ENCODE measurements at places on chromosomes 5 and 9.

DNA sequence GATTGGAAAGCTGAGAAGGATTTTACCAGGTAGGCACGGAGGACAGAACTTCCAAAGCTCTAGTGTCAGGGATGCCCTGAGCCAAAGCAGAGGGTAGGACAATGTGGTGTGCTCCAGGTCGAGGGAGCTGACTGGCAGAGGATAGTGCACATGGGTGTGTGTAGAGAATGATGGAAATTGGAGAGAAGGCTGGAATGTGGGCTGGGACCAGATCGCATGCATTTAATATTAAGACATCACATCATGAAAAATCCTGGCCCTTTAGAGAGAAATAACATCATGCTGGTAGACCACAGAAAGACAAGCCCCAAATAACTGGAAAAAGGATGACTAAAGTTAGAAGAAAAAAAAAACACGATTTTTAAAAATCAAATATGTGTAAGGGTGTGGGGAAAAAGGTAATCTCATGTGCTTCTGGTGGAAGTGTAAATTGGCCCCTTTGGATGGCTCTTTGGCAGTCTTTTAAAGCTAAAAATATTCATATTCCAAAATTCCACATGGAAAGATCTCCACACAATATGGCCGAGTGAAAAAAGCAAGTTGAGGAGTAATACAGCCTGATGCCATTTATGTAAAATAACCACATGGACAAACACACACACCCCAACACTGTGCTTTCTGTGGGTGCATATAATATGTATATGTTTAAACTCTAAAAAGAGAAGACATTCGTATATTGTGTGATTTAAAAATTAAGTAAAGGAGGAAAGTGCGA, 67.0 kb upstream of the TGFBR1 start:
- no peak for DNase-seq

- no peak for DNase-seq
Measured at GRCh38 chr5:123545506-123545905, 33.5 kb downstream of the CSNK1G3 start.

DNA sequence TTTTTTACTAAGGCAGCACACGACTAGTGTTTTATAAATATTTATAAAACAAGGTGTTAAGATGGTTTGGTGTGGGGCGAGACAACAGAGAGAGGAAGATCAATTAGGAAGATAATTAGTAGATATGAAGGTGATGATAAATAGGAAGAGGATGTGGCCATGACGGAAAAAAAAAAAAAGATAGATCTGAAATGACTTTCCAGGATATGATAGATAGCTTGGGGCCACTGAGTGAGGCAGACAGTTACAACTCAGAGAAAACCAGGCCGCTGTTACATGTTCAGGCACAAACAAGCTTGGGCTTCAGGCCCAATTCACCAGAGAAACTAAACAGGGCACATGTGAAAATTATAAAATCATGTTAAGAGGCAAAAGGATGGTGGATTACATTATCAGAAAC, 43.2 kb downstream of the KIAA0825 start:
- no peak for DNase-seq

- DNase-seq: no peak
Measured at GRCh38 chr9:96163712-96164111, 138.3 kb downstream of the HSD17B3 start.

DNA sequence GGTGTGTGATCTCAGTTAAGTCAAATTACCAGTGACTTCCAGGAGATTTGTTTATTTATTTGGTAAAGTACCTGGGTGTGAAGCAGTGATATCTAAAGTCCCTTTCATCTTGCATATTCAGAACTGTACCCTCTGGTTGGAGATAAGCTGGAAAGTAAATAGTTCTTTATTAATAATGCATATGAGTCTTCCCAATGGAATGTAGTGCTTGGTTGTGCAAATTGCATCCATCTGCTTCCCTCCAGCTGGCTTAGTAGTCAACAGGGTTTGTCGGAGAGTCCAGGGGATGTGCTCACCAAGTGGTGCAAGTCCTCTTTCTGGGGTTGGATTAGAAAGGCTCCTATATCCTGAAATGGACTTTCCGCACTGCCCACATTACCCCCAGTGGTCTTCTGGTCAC, 42.0 kb downstream of the TRPM3 start:
- no peak for DNase-seq

DNA sequence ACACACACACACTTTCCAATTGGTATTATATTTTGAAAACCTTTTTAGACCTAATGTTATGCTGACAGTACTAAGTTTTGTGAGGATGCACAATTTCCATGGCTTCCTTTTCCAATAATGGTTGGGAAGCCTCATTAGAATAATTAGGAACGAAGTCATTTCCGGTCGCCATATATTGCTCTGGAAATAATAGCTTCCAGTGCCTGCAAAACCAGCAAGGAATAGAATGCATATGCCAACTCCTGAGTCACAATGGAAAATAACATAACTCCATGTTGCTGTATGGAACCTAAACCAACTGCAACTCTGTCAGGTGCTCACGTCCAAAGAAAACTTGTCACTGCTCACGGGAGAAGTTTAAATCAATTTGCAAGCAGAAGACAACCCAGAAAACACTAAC, 222.0 kb downstream of the EBF1 start:
- DNase-seq: no peak

- DNase-seq: no peak
Measured at GRCh38 chr5:135441350-135441831, 5.8 kb downstream of the DCANP1 start.

- DNase-seq: no peak
Measured at GRCh38 chr9:801399-802071, 40.0 kb upstream of the DMRT1 start.

DNA sequence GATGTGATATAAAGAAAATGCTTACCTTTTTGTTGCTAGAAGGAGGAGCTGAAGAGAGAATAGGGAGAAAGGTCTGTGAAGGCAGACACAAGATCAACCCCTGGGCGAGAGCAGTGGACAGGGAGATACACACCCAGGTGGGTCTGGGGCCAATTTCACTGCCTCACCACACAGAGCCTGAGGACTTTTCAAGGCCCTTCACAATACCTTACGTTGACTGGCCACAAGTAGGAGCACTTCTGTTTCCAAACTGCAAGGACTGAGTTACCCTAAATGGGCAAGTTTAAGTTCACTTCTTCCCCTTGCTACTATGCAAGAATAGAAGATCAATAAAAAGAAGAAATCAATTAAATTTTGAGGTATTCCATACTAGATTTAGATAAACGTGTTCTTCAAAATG, 174.5 kb upstream of the SLC12A2 start:
- DNase-seq: peak; percentile 23

DNA sequence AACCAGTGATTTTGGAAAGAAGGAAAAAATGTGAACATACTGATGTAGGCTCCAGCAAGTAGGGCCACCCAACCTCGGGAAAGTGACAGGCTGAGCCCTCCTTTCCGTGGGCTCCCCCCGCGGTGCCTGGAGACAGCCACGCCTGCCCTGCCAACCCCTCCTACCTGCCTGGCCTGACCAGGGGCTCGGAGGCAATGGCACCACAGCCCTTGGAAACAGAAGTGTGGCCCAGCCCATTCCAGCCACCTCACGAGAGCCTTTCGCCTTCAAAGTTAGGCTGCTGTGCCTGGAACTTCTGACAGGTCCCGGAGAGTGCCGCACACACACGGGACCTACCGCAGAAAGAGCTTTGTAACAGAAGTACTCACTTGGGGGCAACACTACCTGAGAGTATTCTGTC, 49.5 kb upstream of the LRRC14B start:
- DNase-seq: no peak

All from hippocampal formation (tissue), 2 donors.